ENCODE measurements at places on chromosomes 12 and 14.

DNA sequence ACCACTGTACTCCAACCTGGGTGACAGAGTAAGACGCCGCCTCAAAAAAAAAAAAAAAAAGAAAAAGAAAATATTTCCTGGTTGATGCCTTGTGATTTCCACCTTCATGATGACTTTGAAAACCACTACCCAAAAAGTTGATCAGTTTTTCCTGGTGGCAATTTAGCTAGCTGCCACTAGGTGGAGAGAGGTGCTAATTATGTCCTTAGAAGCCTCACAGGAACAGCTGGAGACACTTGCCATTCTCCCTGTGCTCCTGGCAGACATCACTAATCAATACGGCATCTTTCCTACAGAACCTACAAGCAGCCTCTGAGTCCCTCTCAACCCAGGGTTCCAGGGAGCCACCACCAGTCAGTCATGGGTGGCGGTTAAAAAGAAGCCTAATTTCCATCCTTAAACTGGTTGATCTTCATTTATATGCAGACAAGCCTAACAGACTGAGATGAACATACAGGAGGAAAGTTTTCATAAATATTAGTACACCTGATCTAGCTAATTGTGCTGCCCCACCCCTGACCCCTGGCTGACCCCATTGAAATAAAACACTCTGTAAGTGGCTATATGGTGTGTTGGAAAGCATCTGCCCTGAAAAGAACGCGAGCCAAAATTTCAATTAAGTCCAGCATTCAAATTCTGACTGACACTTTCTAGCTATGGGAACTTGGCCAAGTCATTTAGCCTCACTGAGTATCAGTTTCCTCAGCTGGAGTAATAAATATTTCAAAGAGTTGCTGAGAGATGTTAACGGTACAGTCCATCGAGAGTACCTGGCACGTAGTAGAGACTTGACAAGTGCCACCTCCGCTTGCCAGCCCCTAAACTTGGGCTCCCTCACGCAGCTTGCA is 6.2 kb upstream of the OAS1 start:
- peak; percentile 61 for DNase-seq

DNA sequence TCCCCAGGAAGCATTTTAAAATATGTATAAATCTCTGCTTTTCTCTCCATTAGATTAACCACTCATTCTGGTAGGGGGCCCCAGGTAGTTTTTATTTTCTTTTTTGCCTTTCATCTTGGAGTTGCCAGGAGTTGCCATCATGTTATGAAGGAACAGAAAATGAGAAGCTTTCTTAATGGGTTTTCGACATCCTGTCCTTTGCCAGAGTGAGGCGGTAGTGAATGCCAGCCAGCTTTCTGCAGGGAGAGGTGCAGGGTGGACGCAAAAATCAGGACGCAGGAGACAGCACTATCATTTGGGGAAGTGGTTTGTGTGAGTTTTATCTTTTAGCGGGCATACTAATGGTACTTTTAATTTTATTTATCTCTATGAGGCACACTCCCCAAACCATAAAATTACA is 1.7 kb downstream of the RASSF8 start:
- peak; percentile 61 for DNase-seq

DNA sequence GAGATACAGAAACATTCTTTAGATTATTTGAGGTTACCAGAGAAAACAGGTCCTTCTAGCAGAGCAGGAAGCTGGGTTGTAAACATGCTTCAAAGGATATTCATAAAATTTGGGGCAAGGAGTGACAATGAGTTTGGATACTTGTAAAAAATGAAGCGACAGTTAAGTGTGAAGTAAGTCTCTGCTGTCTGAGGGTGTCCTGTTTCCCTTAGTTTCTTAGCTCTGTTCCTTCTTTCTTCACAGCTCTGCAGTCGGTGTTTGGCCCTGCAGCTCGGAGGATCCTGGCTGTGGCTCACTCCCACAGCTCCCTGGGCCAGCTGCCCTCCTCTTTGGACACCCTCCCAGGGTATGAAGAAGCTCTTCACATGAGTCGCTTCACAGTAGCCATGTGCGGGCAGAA is 10.8 kb downstream of the TMEM52B start:
- no peak for DNase-seq

GRCh38 chr14:69943084-69943780 is 64.0 kb downstream of the SMOC1 start:
- DNase-seq = no peak

DNA sequence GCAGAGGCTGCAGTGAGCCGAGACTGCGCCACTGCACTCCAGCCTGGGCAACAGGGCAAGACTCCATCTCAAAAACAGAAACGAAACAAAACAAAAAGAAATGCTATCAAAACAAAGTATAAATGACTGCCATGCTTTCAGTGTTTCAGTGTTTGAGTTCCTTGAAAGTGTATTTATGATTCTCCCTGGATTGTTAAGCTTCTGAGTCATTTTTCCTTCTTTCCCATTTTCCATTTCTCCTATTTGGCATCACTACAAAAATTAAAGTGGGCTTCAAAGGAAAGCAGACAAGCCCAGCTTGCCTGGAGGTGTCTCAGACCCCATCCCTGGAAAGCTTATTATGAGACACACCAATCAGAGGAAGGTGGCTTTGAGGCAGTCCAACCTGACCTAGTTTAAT is 35.1 kb downstream of the NIN start:
- DNase-seq = no peak

GRCh38 chr14:32311294-32312009 is 17.6 kb upstream of the AKAP6 start:
- DNase-seq = no peak

DNA sequence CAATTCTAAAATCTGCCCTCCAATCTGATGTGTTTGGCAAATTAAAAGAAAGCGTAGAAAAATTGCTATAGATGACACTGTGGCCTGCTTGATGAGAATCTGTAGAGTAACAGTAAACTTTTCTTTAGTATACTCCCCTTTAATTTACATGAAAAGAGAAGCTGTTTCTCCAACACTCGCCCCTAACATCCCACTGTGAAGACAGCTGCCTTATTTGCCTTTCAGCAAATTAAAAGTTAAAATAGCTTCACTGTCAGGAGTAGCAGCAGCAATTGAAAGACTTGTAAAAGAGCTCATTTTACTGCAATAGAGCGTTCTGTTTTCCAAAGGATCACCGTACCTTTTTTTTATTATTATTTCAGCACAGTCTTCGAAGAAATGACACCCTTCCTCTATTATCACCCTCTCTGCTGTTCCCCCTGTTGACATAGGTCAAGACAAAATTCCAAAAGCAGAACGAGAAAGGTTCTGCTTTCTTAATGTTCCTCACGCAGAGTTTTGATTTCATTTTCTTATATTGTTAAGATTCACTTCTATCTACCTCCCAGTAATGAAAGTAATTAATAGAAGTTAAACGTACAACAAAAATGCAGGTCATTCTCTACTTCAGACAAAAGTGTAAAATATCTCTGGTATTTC is 153.5 kb upstream of the USP15 start:
- no peak for DNase-seq

- peak; percentile 53 for DNase-seq
Measured at GRCh38 chr12:111216387-111217159, 152.3 kb downstream of the PHETA1 start.

Data from D341Med (cell line).